ENCODE measurements at places on chromosomes 2 and 18.

DNA sequence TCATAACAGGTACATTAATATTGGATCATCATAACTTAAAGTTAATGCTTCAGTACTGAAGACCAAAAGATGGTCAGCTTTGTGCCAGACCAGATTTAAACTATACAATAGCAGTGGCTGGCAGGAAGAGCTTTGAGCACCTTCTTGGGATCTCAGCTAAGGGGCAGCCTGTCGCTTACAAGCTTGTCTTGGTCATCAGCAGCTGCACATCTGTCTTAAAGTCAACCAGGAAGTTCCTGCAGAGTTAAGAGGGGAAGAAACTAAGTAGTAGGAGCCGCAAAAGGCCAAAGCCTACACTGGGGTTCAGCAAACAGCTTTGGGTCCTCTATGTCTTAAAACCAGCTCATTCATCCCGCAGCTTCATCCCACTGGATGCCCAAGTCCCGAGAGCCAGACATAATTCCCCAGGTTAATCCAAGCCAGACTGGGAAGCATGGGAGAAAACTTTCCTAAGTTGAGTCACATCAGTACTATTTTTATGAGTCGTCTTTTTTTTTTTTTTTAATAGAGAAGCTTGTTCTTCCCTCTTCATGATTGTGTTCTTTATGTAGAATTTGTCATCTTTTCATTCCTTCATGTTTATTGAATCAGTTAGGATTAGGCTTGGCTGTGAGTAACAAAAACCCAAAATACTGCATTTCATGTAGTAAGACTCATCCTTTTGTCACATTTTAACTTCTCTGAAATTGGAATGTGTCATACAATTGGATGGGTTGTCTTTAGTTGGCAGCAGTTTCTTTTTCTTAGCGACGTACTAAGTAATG lies 59.3 kb downstream of the SERTAD2 start:
- DNase-seq = no peak

DNA sequence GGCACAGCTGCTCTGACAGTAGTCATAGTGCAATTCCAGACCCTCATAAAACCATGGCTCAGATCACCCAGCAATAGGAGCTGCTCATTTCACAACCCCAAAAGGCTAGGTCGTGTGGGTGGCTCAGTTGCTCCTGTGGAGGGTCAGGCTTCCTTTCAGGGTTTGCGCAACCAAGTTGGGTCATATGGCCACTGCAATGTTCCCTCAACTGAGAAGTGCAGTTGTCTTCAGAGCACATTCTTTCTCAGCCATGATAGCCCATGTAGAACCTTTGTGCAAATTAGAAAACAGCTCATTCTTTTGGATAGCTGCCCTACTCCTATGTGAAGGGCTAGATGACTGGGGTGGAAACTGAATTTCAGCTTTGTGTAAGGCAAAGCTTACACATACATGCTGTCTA lies 3.2 kb downstream of the SERPINB13 start:
- DNase-seq = no peak

DNA sequence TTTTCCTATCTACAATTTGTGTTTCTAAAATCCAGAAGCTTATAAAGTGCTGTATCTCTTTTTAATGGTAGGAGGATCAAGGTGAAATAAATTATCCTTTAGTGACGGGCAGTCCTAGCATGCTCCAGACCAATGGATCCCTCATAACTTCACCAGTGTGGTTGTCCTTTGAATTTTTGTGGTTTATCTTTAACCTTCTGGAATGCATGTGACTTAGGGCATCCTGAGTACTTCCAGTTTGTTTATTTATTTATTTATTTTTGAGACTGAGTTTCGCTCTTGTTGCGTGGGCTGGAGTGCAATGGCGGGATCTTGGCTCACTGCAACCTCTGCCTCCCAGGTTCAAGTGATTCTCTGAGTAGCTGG lies 40.4 kb downstream of the NUP35 start:
- DNase-seq = no peak

GRCh38 chr18:63676526-63677323 lies 15.0 kb upstream of the SERPINB3 start:
- DNase-seq = peak; percentile 7

DNA sequence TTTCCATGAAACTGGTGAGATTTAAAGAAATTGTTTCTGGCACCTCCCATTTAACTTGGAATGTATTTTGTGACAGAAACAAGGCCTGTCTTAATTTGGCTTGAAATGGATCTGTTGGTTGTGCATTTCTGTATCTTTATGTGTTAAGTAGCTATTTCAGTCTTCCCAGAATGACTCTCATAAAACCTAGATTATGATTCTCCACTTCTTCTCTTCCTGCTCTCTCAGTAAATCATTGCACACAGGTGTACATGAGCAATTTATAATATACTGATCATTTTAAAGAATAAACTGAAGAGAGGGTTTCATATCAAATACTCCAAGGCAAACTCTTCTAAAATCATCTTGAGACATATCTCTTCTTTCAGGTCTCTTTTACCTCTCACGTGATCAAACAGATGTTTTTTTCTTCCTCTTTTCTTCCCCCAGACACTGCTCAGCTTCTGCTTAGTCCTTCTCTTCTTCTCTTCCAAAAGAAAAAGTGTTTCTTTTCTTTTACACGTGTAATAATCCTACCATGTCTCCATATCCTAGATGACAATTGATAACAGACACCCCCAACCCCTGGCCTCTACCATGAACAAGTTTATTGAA lies 112.0 kb downstream of the PPP1R1C start:
- DNase-seq = no peak

Measured in SK-N-DZ (cell line).